ENCODE measurements at places on chromosomes 7 and 10. TPM values are rescaled to one million over a fixed set of nuclear protein-coding genes. Genes with fewer than 3 reads are reported as not detected.

The GPR37 gene
- 5.0 TPM for total RNA-seq

The FFAR4 gene
- total RNA-seq = not detected

The TMEM236 gene
- total RNA-seq = 0.04 TPM

The NUTM2A gene
- 3.1 TPM for total RNA-seq

The GSDME gene
- total RNA-seq = 9.8 TPM

The XRCC2 gene
- total RNA-seq = 6.7 TPM

The HYAL4 gene
- total RNA-seq = not detected

The COL17A1 gene
- 3.6 TPM for total RNA-seq

The GRID2IP gene
- total RNA-seq = 1.4 TPM

The CHRM2 gene
- 40.9 TPM for total RNA-seq

The BZW2 gene
- total RNA-seq = 73.9 TPM

The GUSB gene
- 42.1 TPM for total RNA-seq

The PRPS1L1 gene
- total RNA-seq = not detected

The LIPM gene
- total RNA-seq = not detected

The SIRT1 gene
- 25.2 TPM for total RNA-seq

The TRIL gene
- 13.4 TPM for total RNA-seq

The AKR1B15 gene
- 1.7 TPM for total RNA-seq
